ENCODE measurements at places on chromosomes 3 and 15.

- DNase-seq, result no peak
Observed at GRCh38 chr3:133925960-133926735, 30.5 kb upstream of the RAB6B start.

DNA sequence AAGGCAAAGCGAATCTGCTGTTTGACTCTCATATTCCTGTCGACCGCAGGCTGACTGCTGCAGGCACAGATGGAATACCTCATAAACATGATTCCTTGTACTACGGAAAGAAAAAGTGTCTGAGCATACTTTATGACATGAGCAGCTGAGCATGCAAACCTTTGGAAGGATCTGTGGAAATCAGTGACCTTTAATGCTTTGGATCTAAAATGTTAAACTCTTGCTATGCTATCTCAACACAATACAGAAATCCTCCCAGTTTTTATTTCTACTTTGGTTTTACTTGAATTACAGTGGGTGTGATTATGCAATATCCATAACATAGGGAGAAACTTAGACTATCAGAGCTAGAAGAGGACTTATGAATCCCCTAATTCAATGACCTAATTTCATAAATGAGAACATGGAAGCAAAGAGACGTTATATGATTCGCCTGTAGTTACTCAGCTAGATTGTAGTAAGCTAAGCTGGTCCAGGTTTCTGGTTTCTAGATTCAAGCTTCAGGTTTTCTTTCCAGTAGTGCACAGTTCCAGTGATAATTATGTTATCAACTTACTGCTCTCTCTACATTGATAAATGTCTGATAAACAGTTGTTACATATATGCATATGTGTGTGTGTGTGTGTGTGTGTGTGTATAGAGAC is 127.6 kb upstream of the GBE1 start:
- DNase-seq, result no peak

- DNase-seq, result no peak
Observed at GRCh38 chr3:124942613-124943012, 8.1 kb upstream of the MUC13 start.

- no peak for DNase-seq
Observed at GRCh38 chr3:52428151-52429005, 16.5 kb downstream of the SEMA3G start.

GRCh38 chr3:170467007-170467406 is 48.3 kb downstream of the CLDN11 start:
- no peak for DNase-seq
